Upper lobe of right lung (tissue), 1 donor: ENCODE measurements at places on chromosomes 13 and 19. TPM values are rescaled to one million over a fixed set of nuclear protein-coding genes. Genes with fewer than 3 reads are reported as not detected.
A peak's percentile ranks its signal among the peaks of the same experiment; 100 is the strongest.

The PTH2 gene
- not detected for total RNA-seq

The RGS9BP gene
- 2.0 TPM for total RNA-seq

The SIGLECL1 gene
- total RNA-seq, result not detected

DNA sequence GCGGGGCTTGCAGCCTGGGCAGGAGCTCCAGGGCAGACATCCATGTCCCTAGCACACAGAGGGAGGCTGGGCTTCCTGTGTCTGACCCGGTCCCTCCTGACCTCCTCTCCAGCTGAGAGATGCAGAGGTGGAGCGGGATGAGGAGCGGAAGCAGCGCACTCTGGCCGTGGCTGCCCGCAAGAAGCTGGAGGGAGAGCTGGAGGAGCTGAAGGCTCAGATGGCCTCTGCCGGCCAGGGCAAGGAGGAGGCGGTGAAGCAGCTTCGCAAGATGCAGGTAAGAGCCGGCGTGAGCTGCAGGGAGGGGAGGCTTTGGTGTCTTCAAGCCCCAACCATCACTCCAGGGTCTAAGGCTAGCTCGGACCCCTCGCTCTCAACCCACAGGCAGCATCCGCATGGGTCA, 38.4 kb downstream of the KCNC3 start:
- H3K27ac ChIP-seq, result no peak overlapping the region
- no peaks in the 10 kb centered on the region for H3K4me1 ChIP-seq
- no peaks in the 10 kb centered on the region for H3K27me3 ChIP-seq
- DNase-seq, result peak; percentile 35
- H3K4me3 ChIP-seq, result no peak overlapping the region
- no peaks in the 10 kb centered on the region for H3K36me3 ChIP-seq

- H3K4me1 ChIP-seq, result no peaks in the 10 kb centered on the region
- no peak for DNase-seq
- no peaks in the 10 kb centered on the region for H3K27me3 ChIP-seq
- peaks cover 46% of the 10 kb centered on the region for H3K36me3 ChIP-seq
- H3K27ac ChIP-seq, result no peak overlapping the region
Measured at GRCh38 chr19:10467104-10467706, 36.0 kb downstream of the KEAP1 start.

GRCh38 chr19:54271106-54271505, 9.8 kb downstream of the LILRB2 start:
- no peaks in the 10 kb centered on the region for H3K36me3 ChIP-seq
- peaks cover 5% of the 10 kb centered on the region for H3K27me3 ChIP-seq
- H3K27ac ChIP-seq, result peak overlapping the region; percentile 42
- no peaks in the 10 kb centered on the region for H3K4me1 ChIP-seq

DNA sequence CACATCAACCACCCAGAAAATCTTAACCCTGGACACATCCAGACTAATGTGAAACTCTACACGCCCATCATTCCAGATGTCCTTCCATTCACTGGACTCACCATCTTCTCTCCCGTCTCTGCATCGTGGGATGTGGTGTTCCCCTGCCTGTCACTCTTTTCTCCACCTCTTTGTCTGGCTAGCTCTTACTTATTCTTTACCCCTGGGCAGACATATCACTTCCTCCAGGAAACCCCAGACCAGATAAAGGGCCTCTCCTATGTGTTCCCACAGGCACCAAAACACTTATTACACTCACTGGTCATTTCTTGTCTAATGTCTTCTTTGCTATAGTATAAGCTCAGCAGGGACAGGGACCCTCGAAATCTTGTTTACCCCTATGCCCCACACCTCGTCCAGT, 109.3 kb upstream of the IPO5 start:
- no peak overlapping the region for H3K27ac ChIP-seq
- no peaks in the 10 kb centered on the region for H3K27me3 ChIP-seq
- H3K4me3 ChIP-seq, result no peak overlapping the region
- H3K36me3 ChIP-seq, result no peaks in the 10 kb centered on the region

GRCh38 chr19:42022616-42023015, 28.6 kb upstream of the ATP1A3 start:
- H3K27ac ChIP-seq, result no peak overlapping the region
- peaks cover 3% of the 10 kb centered on the region for H3K4me1 ChIP-seq
- H3K36me3 ChIP-seq, result no peaks in the 10 kb centered on the region
- H3K27me3 ChIP-seq, result peaks cover 5% of the 10 kb centered on the region
- H3K4me3 ChIP-seq, result no peak overlapping the region
- DNase-seq, result no peak

DNA sequence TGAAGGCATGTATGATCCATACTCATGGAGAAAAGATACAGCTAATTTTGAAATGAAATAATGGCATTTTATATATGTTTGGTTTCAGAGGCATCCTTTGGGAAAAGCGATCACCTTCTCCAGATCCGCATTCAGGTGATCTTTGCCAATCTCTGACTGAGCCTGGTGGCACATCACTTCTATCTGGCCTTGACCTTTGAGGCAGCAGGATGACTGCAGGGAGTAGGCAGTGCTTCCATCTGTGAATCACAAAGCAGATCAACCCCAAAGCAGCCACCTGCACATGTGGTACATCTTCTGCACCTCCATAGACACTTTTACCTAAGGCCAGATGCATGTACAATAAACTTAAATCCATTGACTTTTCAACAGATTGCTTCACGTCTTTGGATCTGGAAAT, 53.4 kb downstream of the SPATA13 start:
- no peaks in the 10 kb centered on the region for H3K36me3 ChIP-seq
- DNase-seq, result no peak
- no peaks in the 10 kb centered on the region for H3K27me3 ChIP-seq
- H3K4me1 ChIP-seq, result peaks cover 11% of the 10 kb centered on the region
- H3K27ac ChIP-seq, result no peak overlapping the region
- no peak overlapping the region for H3K4me3 ChIP-seq

DNA sequence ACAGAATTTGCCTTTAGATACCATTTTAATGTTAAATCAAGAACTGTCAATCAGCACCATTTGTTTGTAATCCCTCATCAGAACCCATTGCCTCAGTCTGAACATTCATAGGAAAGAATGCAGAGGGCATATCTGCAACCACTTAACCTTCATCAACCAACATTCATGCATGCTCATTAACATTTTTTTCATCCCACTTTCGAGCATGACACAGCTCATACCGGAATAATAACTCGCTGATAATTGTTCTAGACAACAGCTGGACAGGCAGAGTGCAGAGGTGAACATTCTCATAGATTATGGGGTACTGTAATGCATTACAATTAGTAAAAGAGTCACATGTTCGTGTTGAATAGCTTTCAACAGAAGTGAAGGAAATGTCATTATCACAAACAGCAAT, 216.8 kb downstream of the DIAPH3 start:
- no peaks in the 10 kb centered on the region for H3K4me1 ChIP-seq
- no peaks in the 10 kb centered on the region for H3K27me3 ChIP-seq
- no peak for DNase-seq

DNA sequence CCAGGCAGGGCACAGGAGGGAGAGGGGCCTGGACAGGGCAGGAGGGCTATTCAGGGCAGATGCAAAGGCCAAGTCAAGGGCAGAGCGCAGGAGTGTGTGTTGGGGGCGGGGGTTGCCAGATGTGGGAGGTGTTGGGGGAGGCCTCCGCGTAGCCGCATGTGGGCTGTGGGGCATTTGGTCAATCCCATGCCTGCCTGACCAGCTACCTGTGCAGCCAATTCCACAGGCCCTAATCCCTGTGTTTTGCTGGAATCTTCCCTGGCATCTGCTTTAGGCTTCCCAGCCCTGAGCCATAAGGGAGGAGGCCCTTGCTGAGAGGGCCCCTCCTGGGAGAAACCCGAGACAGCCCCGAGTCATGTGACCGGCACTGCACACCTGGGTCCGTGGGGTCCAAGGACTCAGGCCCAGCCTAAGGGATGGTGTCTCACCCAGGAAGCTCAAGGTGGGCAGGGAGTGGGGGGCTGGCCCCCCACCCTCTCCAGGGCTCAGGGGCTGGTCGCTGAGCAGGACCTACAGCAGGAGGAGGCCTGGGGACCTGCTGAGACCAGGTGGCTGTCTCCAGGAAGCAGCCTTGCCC, 20.3 kb downstream of the RFX1 start:
- no peaks in the 10 kb centered on the region for H3K27me3 ChIP-seq
- H3K36me3 ChIP-seq, result no peaks in the 10 kb centered on the region
- peak overlapping the region; percentile 93 for H3K27ac ChIP-seq
- no peak overlapping the region for H3K4me3 ChIP-seq

DNA sequence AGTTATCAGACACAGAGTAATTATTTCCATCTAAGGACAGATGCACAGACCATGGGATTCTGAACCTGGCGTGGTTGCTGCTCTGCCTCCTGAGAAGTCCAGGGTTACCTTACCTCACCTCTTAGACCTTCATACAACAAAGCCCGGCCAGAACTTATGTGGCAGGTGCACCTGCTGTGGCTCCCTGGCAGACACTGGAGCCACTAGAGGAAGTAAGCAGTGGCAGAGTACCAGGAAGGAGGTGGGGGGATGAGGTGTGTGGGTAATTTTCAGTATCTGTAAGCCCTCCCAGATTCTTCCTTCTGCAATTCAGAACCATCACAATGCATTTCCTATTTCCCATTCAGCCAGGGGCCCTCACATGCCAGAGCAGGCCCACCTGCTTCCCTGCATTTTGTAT, 106.1 kb upstream of the DOCK9 start:
- H3K4me3 ChIP-seq, result peak overlapping the region; percentile 71
- peaks cover 9% of the 10 kb centered on the region for H3K4me1 ChIP-seq
- no peaks in the 10 kb centered on the region for H3K36me3 ChIP-seq
- no peak overlapping the region for H3K27ac ChIP-seq

DNA sequence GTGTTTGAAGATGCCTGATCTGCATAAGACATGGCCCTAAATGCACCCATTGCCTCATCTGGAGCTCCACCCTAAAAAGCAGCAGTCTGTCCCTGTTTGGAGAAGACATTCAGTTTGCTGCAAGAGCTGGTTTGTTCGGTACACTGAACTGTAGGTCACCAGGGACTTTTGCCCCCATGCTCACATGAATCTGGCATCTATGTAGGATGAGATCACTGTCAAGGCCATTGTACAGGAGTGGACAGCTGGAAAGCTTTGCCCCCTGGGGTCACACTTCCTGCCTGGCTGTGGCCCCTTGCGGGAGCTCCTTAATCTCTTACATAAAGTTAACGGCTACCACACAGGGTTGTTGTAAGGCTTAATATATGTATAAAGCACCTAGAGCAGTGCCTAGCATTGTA, 73.0 kb downstream of the IPO5 start:
- H3K36me3 ChIP-seq, result peaks cover 31% of the 10 kb centered on the region
- no peak for DNase-seq
- H3K4me1 ChIP-seq, result peaks cover 4% of the 10 kb centered on the region
- no peaks in the 10 kb centered on the region for H3K27me3 ChIP-seq
- H3K27ac ChIP-seq, result no peak overlapping the region

GRCh38 chr13:26257049-26257448, 3.1 kb downstream of the CDK8 start:
- no peaks in the 10 kb centered on the region for H3K27me3 ChIP-seq
- H3K4me1 ChIP-seq, result peaks cover 20% of the 10 kb centered on the region
- no peak for DNase-seq
- H3K36me3 ChIP-seq, result no peaks in the 10 kb centered on the region
- no peak overlapping the region for H3K4me3 ChIP-seq

DNA sequence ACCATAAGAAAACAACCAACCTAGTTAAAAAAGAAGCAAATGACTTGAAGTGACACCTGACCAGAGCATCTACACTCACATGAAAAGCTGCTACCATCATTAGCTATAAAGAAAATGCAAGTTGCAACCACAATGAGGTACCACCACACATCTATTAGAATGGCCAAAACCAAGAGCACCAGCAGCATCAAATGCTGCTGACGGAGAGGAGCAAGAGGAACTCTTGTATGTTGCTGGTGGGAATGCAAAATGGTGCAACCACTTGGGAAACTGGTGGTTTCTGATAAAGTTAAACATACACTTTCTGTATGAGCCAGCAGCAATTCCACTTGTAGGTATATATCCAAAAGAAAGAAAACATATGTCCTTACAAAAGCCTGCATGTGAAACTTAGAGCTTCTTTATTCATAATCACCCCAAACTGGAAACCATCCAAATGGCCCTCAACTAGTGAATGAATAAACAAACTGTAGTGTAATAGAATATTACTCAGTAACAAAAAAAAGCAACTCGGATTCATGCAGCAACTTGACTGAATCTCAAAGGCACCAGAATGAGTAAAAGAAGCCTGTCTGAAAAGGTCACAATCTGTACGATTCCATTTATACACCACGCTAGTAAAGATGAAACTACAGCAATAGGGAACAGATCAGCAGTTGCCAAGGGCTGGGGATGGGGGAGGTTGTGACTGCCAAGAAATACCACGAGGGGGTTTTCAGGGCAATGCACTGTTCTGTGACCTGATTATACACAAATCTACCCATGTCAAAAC, 60.9 kb upstream of the RANBP3 start:
- no peak overlapping the region for H3K4me3 ChIP-seq
- no peaks in the 10 kb centered on the region for H3K4me1 ChIP-seq

- peaks cover 6% of the 10 kb centered on the region for H3K4me1 ChIP-seq
- no peak for DNase-seq
- H3K27ac ChIP-seq, result no peak overlapping the region
- no peaks in the 10 kb centered on the region for H3K27me3 ChIP-seq
- no peaks in the 10 kb centered on the region for H3K36me3 ChIP-seq
Measured at GRCh38 chr13:106594980-106595379, 27.0 kb upstream of the ARGLU1 start.

DNA sequence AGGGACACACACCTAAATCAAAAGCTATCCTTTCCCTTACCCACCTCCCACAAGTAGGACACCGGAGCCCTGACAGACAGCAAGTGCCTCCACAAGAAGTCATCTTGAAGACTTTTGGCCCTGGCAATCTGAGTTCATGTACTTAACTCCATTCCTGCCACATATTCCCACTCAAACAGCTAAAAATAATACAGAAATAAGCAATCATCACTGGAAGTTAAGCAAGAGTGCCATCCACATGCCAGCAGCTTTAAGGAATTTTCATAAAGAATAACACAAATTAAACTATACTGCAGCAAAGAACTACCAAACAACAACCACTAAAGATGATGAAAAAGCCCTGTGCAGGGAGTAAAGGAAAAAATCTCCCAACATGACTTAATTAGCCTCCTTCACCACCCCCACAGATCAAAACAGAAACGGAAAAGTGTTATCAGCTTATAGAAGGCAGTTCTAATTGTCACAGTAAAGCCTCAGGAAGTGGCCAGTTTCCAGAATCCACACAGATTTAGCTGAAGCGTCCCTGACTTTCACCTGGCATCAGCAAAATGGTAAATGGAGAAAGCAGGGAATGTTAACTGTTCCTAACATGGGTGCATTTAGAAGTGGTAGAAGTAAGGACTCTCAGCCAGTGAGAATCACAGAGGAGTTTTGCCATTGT, 343.9 kb downstream of the TBC1D4 start:
- H3K36me3 ChIP-seq, result no peaks in the 10 kb centered on the region
- no peaks in the 10 kb centered on the region for H3K27me3 ChIP-seq
- no peak overlapping the region for H3K27ac ChIP-seq
- no peaks in the 10 kb centered on the region for H3K4me1 ChIP-seq
